ENCODE measurements at places on chromosomes 2 and 18.

GRCh38 chr2:108626995-108627394, 92.3 kb upstream of the RANBP2 start:
- DNase-seq, result no peak

GRCh38 chr2:117702098-117702497, 112.4 kb upstream of the DDX18 start:
- no peak for DNase-seq

- DNase-seq, result no peak
Measured at GRCh38 chr2:12637754-12638153, 79.0 kb upstream of the TRIB2 start.

DNA sequence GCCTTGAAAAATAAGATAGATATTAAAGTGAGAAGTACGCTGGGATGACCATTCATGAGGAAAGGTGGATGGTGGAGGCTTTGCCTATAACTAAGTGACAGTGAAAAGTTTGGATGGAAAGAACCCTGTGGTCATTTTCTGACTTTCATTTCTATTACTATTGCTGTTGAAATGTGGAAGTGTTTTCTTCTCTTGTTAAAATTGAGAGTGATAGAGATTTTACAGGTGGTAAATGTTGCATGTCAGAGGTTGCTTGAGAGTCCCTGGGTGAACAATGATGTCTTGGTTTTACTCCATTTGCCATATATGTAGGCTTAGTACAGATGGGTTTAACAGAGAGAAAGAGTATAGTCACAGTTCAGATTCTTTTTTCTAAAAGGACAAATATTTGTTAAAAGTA, 18.4 kb downstream of the NCOA1 start:
- DNase-seq, result no peak

GRCh38 chr2:169716238-169716886, 17.3 kb upstream of the KLHL23 start:
- peak; percentile 42 for DNase-seq

DNA sequence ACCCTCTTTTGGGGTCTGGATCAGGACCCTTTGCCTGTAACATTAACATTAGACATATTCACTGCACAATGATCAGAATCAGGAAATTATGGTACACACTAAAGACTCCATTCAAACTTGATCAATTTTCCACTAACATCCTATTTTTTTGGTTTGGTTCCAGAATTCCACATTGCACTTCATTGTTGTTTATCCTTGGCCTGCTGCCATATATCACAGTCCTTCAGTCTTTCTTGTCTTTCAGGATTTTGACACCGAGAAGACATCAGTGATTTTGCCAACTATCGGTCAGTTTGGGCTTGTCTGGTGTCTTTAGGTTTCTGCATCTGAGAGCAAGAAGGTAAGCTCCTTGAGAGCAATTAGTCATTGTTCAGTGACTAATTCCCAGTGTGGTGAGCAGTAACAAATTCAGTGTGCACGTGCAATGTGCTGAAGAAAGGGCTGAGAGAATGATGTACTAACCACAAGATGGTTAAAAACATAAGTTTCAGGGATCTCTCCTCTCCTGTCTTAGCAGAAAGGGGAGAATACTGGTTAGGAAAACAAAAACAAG, 23.5 kb downstream of the MARCHF4 start:
- peak; percentile 21 for DNase-seq

GRCh38 chr18:37321582-37322491, 243.8 kb downstream of the CELF4 start:
- no peak for DNase-seq

DNA sequence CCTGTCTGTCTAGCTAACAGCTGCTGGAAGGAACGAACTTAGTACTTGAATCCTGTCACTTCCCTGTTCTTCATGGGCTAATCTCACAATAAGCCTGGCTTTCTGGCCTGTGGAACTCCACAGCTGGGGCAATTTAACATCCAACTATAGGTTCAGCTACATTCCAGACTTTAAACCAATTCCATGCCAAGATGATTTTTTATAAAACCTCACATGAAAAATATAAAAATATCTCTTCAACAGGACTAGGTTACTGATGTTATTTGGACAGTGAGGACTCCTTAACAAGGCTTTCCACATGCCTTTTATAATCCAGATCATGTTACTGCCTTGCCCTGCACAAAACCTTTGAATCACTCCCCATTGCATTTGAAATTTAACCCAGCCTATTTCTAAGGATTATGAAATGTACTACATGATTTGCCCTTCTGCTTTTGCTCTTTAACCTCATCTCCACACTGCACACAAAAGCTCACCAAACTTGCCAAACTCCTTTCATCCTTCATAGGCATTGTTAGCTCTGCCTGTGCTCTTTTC, 863.2 kb upstream of the CHAC2 start:
- DNase-seq, result no peak

- DNase-seq, result no peak
Measured at GRCh38 chr2:128198656-128199055, 107.7 kb downstream of the UGGT1 start.

DNA sequence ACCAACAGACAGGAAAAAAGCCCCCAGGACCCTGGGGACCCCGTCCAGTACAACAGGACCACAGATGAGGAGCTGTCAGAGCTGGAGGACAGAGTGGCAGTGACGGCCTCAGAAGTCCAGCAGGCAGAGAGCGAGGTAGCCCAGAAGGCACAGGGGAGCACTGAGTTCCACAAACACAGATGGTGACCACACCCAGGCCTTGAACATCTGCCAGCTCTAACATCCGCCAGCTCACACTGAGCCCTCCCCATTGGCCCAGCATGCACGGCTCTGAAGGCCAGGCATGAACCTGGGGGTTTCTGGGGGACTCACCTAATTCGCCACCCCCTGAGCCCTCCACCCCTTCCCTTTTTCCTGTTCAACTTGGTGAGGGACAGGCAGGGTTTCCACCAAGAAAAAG, 25.6 kb upstream of the PRLH start:
- peak; percentile 77 for DNase-seq

DNA sequence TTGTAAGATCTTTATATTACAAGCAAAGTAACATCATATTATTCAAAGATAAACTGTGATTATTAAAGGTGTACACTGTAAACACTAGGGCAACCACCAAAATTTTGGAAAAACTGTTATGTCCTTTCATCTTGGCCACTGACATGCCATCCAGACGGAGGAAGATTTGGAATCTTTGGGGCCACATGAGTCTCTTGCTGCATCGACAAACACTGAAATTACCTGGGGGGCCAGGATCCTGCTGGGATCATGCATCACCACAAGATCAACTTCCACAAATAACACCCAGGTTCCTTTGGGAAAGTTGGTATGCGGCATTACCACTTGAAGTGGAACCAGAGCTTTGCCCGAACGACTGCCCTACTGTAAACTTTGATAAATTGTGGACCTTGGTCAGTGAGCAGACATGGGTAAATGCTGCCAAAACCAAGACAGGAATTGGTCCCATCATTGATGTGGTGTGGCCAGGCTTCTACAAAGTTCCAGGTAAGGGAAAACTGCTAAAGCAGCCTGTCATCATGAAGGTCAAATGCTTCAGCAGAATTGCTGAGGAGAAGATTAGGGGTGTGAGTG, 110.6 kb upstream of the UXS1 start:
- DNase-seq, result no peak

- DNase-seq, result no peak
Measured at GRCh38 chr2:234947556-234947955, 4.3 kb upstream of the SH3BP4 start.

- no peak for DNase-seq
Measured at GRCh38 chr2:44655401-44655864, 286.1 kb upstream of the SIX3 start.

DNA sequence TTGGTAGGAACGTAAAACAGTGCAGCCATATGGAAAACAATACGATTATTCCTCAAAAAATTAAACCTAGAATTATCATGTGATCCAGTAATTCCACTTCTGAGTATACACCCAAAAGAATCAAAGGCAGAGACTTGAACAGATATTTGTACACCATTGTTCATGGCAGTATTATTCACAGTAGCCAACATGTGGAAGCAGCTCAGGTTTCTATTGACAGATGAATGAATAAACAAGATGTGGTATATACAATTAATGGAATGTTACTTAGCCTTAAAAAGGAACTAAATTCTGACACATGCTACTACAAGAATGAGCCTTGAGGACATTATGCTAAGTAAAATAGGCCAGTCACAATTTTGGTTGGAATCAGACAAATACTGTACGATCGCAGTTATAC, 14.2 kb upstream of the RTTN start:
- DNase-seq, result no peak

DNA sequence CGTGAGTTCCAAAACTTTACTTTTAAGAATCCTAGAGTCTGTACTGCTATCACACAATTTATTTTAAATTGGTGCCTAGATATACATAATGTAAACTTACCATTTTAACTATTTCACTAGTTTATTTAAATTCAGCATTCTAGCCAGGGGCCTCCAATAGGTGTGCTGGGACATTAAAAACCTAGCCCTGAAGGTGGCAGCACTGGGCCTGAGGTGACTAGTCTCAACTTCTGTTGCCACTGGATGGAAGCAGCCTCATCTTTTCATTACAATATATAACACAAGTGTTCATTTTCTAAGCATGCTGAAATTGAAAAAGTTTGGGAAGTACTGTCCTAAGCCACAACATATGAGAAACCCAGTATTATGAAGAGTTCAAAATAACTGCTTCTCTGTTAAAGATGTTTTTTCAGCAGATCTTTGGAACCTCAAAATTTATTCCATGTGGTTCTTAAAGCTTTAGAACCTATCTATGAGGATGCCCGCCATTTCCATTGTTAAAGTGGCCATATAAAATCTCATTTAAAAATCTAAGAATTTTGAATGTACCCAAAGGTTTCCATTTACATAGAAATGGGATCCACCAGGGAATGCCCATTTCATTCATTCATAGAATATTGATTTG, 2.9 kb upstream of the RBBP8 start:
- DNase-seq, result peak; percentile 90

DNA sequence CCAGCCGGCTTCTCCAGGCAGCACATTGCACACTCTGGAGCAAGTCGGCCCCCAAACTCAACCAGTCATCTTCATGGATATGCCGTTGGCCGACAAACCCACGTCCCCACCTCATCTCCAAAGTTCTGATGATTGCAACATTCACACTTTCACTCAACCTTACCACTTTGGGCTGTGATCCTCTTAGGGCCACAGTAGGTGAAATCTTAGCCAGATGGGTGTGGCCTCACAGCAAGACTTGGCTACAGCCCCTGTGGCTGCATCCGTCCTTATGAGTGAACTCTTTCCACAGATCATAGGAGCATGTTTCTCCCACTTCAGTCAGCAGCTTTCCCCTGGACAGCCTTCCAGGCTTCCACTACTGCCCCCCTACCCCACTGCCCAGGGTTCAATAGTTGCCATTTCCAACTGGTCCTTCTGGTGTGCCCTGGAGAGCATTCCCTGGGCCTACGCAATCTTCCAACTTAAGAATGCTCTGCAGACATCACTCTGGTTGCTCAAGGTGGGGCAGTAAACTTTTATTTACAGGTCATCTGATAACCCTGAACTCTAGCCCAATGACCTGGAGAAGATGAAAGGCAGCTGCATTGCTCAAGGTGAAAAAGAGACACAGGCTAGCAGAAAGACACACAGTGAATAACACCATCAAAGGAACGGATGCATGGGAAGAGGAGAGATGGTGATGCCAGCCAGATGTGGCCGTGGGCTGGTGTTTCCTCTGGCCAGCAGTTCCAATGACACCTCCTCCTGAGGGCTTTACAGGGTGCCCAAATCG, 34.5 kb downstream of the ARL4C start:
- no peak for DNase-seq

DNA sequence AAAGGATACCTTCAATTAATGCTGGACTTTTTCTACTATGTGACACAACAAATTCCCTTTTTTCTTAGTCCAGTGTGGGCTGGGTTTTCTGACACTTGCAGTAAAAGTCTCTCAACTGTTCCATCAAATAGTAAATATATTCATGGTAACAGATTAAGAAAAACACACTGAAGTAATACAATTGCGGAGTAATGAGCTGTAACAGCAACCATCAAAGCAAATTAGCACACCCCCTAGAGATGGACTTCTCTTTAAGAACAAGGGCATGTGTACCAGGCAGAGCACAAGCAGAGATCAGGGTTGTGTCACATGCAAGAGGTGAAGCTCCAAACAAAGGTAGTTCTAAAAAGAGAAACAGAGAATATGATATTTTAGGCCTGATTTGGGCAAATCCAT, 72.7 kb upstream of the CHRNA1 start:
- DNase-seq, result no peak

GRCh38 chr2:150260636-150261035, 226.8 kb downstream of the RND3 start:
- no peak for DNase-seq

GRCh38 chr2:5751873-5752482, 59.8 kb downstream of the SOX11 start:
- DNase-seq, result no peak

DNA sequence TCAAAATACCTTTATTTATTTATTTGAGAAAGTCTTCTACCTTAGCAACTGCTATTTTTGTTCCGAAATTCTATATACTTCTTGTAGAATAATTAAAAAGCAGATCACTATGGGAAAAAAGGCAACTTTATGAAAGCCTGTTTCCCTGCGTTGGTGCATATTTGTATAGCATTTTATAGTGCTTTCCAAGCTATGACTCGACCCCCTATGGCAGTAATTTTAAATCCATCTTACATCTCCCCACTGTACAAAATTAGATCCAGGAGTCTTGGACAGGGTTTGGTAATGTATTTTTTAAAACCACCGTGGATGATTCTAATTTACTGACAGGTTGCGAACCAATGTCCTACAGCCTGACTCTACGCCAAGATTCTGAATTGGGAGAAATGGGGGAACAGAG, 10.1 kb downstream of the TANK start:
- no peak for DNase-seq

DNA sequence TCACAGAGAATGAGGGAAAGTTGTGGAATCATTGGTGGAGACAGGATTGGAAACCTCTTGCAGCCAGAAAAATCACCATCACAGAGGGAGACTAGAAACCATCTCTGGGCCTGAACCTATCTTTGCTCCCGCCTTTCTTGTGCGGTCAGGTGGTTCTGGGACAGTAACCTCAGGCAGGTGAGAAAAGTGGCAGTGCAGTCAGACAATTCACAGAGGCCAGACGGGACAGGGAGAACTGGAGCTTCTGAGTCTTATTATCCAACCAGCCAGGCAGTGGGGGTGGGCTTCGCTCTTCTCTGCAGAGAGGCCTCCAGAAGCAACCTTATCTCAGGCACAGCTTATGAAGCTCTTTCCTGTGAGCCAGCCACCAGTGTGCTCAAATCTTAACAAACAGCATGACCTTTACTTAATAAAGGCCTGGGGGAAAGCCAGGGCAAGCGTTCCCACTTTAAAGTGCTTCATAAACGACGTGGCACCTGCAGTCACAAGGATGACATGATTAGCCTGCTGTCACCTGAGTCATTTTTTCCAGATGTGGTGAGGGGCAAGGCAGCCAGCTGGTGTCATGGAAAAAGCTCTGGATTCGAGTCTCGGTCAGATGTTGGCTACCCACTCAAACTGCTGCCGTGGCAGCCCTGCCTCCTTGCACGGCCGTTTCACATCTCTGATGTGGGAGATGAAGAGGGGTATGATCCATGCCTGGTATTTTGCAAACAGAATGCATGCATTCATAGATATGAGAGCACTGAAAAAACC, 109.7 kb downstream of the B3GNT2 start:
- DNase-seq, result peak; percentile 97
